Stimulated activated CD8-positive, alpha-beta memory T cell treated with anti-CD3 and anti-CD28 coated beads, Interleukin-15, amount 100 ng/mL, for 4 hours (primary cell): ENCODE measurements at places on chromosomes 12 and 14.

DNA sequence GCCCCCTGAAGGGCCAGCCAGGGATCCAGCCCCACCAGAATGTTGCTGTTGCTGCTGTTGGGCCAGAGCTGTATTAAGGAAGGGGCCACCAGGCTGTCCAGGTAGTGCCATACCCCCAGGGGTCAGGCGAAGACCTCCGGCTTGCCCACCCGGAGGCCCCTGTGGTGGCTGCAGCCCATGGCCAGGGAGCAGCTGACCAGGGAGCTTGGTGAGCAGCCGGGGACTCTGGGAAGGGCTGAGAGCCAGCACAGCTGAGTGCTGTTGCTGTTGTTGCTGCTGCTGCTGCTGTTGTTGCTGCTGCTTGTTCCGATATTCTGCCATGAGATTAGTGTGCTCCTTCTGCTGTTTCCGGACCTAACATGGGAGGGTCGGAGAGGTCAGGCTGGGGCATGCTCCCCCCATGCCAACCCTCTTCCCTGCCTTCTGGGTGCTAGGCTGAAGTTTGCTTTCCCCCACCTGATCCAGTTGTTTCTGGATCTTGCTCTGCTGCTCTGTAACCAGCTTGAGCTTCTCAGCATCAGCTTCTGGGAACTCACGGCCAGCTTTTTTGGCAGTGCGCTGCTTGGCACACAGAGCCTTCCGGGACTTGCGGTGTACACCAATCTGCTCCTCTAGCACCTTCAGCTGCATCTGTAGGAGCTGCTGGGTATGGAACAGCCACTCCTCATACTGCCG, 15.2 kb upstream of the PRKAG1 start:
- no peak for DNase-seq

GRCh38 chr12:15767301-15767700, 21.9 kb downstream of the EPS8 start:
- DNase-seq: no peak

DNA sequence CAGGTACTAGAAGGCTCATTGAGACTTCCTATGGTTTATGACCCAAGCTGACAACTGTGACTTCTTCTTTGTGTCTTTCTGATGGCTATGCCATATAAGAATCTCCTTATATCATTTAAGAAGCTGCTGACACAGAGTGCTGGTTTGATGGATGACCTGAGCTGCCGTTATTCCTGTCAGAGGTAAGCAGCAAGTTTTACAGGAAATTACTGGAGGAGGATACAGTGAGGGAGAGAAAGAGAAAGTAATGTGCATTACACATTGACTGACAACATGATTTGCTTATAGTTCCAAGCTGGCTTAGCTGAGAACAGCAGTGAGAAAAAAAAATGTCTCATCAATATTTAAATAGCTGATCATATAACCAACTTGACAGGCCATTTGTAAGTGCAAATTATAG, 981.4 kb downstream of the FSCB start:
- DNase-seq: no peak

GRCh38 chr14:60977847-60978246, 3.0 kb downstream of the TRMT5 start:
- no peak for DNase-seq

GRCh38 chr12:124464062-124464461, 103.3 kb downstream of the NCOR2 start:
- DNase-seq: no peak

DNA sequence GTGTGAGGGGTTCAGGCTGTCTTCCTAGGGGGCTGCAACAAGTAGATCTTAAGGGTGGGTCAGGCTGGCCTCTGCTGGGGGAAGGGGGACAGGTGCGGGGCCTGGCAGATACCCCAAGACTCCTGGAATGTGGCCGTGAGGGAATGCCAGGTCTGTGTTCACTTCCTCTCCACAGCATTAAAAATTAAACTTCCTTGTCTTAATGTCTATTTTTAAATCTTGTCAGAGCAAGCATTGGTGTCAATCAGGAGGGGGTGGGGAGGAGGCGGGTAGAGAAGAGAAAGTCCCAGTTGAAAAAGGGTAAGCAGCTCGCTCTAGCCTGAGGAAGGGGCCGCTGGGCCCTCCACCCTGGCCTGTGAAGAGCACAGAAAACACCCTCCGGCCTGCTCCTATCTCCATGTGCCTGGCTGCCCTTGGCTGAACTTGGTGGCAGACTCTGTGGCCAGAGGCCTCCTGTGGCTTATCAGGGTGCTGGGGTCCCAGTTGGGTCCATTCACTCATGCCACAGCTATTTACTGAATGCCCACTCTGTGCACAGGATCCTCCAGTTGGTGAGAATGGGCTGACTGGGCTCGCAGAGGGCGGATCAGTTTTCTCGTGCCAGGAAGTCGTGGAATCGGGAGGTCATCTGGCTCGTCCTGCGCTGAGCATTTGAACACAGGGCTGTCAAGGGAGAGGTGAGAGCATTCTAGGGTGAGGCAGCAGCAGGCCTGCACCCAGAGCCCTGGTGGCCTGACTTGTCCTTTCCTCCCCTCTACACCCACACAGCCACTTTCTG, 128.8 kb downstream of the TSPAN9 start:
- no peak for DNase-seq

GRCh38 chr12:43578782-43579181, 26.8 kb upstream of the ADAMTS20 start:
- no peak for DNase-seq

GRCh38 chr12:2112401-2112800, 59.6 kb downstream of the CACNA1C start:
- no peak for DNase-seq

- DNase-seq: no peak
Measured at GRCh38 chr12:44117337-44117736, 281.5 kb downstream of the TMEM117 start.

DNA sequence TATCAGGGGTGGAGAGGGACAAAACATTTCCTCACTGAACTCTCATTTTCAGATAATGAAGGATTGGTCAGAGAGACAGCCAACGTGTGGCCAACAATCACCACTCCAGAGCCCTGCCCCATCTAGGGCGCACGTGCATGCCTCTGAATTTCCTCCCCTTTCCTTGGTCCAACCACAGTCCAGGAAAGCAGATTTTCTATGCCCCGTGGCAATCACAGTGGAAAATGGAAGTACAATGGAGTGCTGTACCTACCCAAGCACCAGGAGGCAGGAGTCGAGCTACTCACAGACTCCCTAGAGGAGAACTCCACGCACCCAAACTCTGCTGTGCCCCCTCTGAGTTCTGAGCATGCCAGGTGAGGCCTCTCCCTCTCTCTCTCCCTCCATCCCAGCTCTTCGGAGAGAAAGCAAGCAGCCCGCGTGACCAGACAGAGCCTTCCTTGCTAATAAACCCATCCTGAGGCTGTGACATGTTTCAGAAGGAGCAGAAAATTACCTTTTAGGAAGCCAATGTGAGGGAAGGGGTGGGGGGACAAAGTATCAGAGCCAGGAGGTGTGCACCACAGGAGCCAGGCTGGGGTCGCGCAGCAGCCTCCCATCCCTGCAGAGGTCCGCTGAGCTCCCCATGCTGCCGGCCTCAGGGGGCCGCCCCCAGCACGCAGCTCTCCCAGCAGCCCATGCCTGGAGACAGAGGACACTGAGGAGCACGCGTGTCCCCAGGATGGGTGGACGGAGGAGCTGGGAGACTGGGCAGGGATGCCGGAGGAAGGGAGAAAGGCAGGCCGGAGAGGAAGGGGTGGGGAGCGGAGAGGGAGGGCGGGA, 73.4 kb downstream of the PITPNM2 start:
- DNase-seq: no peak

DNA sequence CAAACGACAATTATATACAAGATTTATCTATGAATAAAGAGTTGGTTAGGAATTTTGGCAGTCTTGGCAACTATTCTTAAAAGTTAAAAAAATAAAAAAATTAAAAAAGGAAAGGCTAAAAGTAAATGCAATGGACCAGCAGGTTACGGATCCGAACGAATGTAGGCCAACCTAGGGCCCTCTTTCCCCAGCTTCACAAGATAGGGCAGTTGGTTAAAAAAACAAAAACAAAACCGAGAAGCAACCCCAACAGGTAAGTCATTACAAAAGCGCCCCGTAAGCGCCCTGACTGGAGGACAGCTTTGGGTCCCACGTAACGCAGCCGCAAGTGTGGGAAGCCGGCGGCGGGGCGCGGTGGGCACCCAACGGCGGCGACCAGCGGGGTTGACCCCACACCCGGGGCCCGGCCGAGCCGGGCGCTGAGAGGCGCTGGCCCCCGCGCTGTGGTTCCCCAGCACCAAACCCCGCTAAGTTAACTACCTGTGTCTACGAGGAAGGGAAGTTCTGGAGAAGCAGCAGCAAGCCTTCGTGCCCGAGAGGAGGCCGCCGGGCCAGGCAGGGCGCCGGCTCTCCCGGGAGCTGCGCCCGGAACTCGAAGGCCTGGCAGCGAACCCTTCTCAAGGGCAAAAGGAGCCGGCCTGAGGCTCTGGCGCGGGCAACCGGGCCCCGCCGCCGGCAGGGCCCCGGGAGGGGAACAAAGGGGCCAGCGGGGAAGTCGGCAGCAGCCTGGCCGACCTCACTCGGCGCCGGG, 882 bp downstream of the HECTD1 start:
- DNase-seq: peak; percentile 12

DNA sequence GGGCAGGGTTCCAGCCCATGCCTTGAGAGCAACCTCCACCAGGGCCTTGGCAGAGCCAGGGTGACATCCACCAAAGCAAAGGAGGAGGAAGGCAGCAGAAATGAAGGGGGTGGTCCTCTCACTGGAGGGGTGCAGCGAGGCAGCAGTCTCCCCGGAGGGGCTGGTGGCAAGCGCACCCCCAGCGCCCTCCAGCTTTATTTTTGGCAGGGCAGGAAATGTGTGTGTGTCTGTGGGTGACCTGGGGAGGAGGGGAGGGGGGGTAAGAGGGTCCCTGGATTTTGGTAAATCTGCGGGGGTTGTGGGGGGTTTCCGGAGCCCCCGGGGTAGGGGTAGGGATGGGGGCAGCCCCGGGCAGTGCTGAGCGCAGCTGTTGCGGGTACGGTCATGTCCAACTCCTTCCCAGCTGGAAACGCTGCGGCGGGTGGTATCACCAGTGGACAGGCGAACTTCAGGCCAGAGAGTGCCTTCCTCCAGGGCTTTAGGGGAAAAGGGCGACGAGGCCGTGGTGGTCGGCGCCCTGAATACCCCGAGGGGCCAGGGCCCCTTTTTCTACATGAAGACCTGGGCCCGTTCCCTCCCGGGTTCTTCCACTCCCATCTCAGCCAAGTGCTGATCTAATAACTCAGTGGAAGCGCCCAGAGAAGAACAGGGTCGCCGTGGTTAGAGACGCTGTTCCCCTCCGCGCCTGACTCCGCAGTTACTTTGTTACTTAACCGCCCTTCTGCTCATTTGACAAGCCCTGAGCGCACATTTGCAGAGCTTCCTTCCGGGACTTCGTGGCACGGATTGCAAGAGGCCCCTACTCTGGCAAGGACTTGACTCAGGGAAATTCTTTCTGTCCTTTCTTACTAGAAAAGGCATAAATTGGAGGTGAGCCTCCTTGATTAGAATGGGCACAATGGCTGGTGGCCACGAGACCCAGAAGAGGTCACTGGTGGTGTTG, 55.2 kb downstream of the FOS start:
- no peak for DNase-seq

- no peak for DNase-seq
Measured at GRCh38 chr12:3045989-3046388, 31.2 kb upstream of the TSPAN9 start.

GRCh38 chr14:58639842-58640484, 2.2 kb downstream of the DACT1 start:
- no peak for DNase-seq

GRCh38 chr14:26873362-26873960, 275.6 kb upstream of the NOVA1 start:
- DNase-seq: no peak
